ENCODE measurements at places on chromosomes 1 and 21.

GRCh38 chr1:29249170-29249691 lies 12.9 kb downstream of the PTPRU start:
- no peak for DNase-seq

- no peak for DNase-seq
Observed at GRCh38 chr1:4838231-4838630, 183.8 kb downstream of the AJAP1 start.

DNA sequence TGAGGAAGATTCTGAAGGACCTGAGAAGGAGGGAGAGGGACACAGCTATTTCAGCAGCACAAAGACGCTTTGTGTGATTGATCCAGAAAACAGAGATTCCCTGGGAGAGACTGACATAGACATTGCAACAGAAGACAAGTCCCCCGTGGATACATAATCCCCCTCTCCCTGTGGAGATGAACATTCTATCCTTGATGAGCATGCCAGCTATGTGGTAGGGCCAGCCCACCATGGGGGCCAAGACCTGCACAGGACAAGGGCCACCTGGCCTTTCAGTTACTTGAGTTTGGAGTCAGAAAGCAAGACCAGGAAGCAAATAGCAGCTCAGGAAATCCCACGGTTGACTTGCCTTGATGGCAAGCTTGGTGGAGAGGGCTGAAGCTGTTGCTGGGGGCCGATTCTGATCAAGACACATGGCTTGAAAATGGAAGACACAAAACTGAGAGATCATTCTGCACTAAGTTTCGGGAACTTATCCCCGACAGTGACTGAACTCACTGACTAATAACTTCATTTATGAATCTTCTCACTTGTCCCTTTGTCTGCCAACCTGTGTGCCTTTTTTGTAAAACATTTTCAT lies 161.3 kb upstream of the SGIP1 start:
- no peak for DNase-seq

DNA sequence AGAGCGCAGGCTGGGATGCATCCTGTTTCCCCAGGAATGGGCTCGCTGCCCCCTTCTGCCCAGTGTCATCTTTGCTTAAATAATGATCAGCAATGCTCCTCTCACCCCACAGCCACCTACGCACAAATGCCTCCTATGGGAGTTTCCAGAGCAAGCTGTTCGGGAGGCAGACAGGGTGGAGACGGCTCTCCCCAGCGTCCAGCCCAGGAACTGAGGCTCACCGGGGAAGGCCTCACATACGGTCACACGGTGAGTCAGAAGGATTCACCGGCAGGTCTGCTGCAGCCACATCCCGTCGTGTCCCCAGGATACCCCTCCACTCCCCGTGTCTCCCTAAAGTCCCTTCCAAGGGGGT lies 40.3 kb upstream of the RUNX3 start:
- DNase-seq: no peak

DNA sequence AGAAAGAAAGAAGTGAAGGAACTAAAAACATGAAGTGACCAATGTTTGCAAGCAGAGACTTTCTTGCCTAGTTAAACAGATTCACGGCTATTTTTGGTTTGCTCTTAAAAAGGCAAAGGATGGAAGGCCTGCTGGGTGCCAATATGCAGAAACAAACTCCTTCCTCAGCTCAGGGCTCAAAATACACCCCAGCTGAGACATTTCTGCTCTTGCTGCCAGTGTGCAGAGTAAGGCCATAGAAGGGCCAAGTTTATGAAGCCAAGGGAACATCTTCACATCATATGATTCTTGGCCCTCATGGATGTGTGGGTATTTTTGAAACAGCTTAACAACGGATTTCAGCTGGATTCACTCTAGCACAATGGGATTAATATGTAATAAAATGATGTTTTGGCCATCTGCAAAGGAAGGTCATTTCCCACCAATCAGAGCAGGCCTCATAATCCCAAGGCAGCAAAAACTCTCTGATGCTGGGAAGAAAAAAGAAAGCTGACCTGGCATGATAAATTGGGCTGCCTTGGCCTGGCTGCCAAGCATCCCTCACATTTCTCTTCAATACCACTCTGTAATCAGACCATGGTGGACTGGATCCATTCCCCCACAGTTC lies 70.7 kb downstream of the CAPZB start:
- no peak for DNase-seq
